ENCODE measurements at places on chromosomes 7 and 10. TPM values are rescaled to one million over a fixed set of nuclear protein-coding genes. Genes with fewer than 3 reads are reported as not detected.

Gene CPA4
- polyA plus RNA-seq: 0.20 TPM

Gene SNX13
- 29.4 TPM for polyA plus RNA-seq

DNA sequence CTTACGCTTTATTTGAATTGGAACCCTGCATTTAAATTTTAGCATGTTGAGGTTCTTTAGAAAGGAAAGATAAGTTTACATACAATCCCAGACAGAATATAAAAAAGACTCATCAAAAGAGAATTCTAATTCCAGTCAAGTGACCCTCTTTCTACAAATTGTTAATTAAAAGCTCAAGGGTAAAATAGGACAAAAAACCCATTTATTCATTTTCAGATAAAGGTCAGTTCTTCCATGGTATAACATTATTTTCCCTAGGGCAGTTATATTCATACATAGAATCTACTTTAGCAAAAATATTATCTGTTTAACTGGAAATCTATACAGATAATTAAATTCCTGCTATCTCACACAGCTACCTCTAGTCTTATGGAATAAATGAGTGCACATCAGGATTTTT, 137.5 kb upstream of the LAMB4 start:
- DNase-seq: no peak
- H3K36me3 ChIP-seq: no peaks in the 10 kb centered on the region
- no peaks in the 10 kb centered on the region for H3K27me3 ChIP-seq
- no peaks in the 10 kb centered on the region for H3K4me1 ChIP-seq
- no peak overlapping the region for H3K4me3 ChIP-seq

DNA sequence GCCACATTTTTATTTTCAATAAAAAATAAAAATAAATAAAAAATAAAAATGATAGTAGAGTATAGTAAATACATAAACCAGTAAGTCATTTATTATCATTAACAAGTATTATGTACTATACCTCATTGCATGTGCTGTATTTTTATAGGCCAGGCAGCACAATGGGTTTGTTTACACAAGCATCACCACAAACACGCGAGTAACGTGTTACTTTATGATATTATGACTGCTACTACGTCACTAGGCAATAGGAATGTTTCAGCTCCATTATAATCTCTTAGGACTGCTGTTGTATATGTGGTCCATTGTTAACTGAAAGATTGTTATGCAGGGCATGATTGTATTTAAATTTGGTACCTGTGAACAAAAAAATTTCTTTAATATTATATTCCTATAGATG, 20.8 kb upstream of the SDHAF3 start:
- no peak overlapping the region for H3K27ac ChIP-seq
- no peaks in the 10 kb centered on the region for H3K27me3 ChIP-seq
- no peak overlapping the region for H3K4me3 ChIP-seq
- no peaks in the 10 kb centered on the region for H3K36me3 ChIP-seq

GRCh38 chr7:18504965-18505364, 9.4 kb downstream of the HDAC9 start:
- peaks cover 60% of the 10 kb centered on the region for H3K4me1 ChIP-seq
- no peak for DNase-seq
- no peaks in the 10 kb centered on the region for H3K27me3 ChIP-seq
- peak overlapping the region; percentile 97 for H3K27ac ChIP-seq

- DNase-seq: no peak
- no peaks in the 10 kb centered on the region for H3K4me1 ChIP-seq
- peaks cover 5% of the 10 kb centered on the region for H3K27me3 ChIP-seq
- no peaks in the 10 kb centered on the region for H3K36me3 ChIP-seq
These were observed 579.4 kb downstream of the SDK1 start for GRCh38 chr7:3880228-3880987.

Gene ELFN1
- 0.87 TPM for polyA plus RNA-seq

Gene OPN1SW
- polyA plus RNA-seq: 0.10 TPM

Gene SDK1
- 0.31 TPM for polyA plus RNA-seq

Measured in psoas muscle (tissue), 8 donors.